ENCODE measurements at places on chromosomes 12 and 14.

DNA sequence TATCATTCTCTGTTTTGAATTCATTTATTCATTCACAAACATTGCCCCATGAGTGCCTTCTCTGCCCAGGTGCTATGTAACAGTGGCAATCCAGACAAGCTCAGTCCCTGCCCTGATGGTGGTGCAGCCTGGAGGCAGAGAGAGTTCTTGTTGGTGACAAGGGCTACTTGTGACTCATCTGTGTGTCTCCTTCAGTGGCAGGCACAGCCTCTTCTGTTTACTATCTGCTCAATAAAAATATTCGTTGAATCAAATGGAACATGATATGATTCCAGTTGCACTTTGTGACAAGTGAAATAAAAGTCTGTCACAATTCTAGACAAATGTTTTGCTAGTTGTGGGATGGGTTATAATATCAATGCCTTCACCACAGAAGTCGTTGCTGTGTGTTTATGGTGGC, 20.6 kb upstream of the CPM start:
- no peak for DNase-seq

DNA sequence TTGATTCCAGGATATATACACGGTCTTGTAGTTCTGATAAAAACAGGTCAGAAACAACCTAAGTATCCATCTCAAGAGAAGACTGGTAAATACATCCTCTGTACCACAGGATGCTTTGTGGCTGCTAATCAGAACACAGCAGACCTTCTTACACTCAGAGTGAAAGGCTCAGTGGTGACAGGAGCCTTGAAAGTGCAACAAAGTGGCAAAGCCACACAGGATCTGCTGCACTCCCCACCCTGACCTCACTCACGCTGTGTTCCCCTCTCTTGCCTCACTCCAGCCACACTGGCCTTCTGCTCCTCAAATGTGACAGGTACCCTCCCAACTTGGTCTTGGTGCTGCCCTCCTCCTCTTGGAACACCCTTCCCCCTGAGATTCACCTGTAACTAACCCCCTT, 98.1 kb upstream of the GRIP1 start:
- DNase-seq: no peak

DNA sequence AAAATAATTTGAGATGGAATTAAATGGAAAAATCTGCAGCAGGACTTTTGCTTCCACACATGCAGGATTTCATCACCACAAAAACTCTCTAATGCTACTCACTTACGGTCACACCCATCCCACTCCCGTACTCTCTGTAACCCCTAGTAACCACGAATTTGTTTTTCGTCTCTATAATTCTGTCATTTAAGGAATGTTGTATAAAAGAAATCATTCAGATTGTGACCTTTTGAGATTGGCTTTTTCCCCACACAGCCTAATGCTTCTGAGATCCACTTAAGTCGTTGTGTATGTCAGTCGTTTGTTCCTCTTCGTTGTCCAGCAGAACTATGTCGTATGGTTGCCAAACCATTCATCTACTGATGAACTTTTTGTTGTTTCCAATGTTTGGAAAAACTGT, 19.8 kb upstream of the PZP start:
- no peak for DNase-seq

- no peak for DNase-seq
Measured at GRCh38 chr14:92652413-92653151, 95.8 kb downstream of the LGMN start.

DNA sequence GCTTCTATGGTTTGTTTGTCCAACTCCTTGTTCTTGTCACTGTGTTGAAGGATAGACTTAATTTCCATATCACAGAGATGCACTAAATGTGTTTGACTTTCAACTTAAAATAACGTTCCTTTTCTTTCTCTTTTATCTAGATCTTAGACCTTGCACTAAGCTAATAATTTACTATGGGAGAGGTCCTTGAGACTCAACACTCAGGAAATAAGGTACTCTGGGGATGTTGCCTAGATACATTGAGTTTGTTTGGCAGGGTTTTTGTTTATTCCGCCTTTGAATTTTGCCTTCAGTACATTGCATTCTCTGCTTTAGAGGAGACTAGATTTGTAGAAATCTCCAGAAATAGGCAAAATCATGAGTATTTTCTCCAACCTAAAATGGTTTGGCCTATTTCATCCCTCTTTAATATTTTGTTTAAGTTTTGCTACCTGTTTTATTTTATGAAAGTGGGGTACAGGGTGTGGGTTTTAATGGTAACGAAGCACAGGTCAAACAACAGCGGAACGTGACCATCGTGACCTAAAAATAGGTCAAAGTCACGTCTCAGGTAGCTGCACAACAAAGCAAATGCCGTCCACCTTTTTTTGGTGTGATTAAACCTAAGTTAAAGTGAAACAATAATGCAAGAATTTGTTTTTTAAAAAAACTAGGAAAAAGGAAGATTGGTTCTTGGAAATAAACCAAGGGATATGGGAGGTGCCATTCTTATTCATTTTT, 115.3 kb upstream of the CPSF6 start:
- DNase-seq: no peak

DNA sequence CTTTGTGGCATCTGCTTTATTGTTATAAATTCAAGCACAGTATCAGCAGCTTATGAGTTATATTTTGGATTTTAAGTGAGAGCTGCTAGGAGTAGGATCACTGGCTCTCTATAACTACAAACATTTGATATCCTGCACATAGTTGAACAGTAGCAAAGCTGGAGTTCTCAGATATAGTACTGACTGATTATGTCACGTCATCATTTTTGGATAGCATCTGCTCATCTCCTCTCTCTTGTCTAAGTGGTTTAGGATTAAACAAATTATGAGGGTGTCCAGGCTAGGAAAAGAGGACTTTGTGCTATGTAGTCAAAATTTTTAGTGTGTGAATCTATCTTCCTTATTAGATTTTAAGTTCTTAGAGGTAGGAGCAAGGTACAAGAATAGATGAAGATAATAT, 18.4 kb downstream of the PPP4R4 start:
- no peak for DNase-seq

DNA sequence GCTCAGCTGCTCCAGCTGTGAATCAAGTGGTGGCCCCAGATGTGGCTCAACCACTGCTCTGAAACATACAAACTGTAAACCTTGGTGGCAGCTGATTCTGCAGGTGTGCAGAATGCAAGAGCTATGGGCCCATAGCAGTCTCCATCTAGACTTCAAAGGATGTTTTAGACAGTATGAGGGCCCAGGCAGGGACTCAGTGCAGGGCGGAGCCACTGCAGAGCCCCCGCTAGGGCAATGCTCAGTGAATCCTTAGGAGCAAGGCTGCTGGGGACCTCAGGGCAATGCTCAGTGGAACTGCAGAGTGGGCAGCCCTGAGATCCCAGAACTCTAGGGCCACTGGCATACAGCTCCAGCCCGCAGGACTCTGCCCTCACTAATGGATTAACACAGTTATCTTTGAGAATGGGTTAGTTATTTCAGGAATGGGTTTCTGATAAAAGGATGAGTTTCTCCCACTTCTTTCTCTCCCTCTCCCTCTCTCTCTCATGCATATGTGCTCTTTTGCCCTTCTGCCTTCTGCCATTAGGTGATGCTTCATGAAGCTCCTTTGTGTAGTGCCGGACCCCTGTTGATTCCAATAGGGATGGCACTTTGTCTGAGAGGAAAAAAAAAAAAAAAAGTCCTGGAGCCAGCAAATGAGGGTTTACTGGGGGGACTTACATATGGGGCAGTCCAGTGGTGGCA, 48.4 kb upstream of the JDP2 start:
- DNase-seq: no peak

DNA sequence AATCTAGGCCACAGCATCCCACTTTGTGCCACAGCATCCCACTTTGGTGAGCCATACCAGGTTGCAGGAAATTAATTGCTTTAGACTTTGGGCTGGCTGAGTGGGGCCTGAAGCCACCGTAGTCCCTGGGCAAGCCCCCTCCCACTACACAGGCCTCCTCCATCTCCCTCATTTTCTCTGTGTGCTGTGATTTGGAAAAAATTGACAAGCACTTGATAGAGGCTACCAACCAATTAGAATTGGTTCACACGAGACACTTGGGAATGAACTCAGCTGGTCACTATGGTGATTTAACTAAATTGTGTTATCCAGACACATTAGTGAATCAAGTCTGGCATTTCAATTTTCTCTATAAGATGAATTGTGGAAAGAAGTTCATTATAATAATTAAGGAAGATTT, 481.1 kb downstream of the DIO2 start:
- DNase-seq: no peak

DNA sequence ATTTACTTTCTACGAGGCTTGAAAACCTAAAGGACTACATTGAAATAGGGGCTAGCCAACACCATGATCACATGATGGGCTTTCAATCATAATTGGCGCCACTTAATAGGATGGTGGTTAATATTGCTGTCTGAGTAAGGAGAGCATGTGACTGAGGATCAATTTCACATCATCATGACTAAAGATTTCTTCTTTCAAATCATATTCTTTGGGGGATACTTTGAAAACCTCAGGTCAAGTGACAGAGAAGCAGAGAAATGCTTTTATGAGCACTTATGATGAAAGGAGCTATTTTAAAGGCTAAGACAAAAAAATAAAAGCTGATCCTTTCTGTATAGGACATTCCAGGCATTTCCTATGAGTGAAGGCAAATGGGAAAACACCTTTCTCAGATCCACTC, 42.9 kb upstream of the KRAS start:
- no peak for DNase-seq

DNA sequence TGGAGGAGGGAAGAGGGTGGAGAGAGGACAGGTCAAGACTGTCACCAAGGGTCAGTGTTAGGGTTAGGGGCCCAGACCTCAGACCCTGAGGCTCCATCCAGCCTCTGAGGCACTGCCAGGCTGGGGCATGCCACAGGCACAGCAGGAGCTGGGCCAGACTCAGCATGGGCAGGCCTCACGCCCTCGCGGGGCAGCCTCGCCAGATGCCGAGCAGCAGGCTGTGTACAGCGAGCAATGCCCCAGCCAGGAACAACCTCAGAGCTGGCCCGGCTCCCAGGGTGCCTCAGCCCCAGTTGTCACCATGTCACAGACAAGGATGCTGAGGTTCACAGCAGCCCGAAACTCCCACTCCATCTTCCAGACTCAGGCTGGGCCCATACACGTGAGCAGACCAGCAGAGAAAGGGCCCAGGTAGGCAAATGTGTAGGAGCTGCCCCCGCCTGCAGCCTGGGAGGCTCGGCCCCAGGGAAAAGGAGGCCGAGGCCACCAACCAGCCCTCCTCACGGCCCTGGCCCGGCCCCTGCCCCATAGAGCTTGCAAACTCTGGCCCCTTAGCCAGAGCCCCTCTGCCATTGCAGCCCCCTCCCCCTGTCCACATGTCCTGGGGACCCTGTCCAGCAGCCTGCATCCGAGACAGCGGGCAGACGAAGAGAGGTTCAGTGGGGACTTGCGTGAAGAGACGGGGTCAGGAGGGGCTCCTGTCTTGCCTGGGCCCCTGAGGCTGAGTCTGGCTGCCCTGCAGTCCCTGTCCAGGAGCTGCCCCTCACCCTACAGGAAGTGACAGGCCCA, 7.5 kb downstream of the C14orf180 start:
- DNase-seq: peak; percentile 29

DNA sequence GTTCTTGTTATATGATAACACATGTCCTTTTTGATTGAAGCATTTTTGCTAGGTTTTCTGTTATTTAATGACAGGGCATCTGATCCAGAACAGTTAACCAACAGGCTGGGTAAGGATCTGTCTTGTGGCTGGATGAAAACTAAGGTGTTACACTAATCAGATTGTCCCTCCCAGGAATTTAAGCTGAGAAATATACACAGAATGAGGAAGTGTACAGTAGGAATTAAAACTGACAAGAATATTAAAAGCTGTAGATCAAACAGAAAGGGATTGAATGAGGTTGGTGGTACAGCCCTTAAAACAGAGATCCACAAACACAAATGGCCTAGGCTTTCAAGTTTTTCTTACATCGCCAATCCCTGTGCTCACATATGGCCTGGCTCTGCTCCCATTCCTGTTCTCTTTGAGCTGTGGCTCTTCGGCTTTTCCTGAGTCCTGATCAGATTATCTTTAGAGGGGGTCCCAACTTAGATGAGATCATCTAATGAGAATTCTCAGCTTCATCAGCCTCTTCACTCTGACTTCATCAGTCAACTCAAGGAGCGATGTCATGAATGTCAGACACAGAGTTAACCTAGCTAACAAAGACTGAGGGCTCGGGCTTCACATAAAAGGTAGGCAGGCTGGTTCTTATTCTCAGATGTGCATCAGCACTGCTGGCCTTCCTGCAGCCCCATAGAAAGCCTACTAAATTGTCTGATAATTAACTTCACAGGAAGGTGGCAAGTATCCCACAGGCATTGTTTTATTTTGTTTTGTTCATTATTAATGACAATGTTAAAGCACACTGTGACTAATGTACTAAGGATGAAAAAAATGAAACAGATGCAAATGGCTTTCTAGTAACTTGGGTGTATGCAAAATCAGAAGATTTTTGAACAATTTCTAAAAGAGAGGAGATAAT, 11.4 kb downstream of the PYGL start:
- no peak for DNase-seq

DNA sequence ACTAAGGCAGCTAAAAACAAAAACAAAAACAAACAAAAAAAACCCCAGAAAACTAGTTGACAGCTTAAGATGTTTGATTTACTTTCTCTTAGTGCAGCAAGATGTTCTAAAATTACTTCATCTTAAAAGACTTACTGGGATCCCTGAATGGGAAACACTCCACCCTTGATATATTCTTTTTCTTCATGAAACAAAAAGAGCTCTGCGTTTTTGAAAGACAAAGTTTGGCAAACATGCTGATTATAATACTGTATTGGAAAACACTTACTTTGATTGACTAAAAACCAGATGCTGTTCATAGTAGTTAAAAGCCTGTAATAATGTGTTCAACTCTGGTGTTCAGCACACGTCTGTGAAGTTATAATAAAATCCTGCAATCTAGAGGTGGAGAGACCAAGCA, 136.8 kb downstream of the SRGAP1 start:
- DNase-seq: no peak

DNA sequence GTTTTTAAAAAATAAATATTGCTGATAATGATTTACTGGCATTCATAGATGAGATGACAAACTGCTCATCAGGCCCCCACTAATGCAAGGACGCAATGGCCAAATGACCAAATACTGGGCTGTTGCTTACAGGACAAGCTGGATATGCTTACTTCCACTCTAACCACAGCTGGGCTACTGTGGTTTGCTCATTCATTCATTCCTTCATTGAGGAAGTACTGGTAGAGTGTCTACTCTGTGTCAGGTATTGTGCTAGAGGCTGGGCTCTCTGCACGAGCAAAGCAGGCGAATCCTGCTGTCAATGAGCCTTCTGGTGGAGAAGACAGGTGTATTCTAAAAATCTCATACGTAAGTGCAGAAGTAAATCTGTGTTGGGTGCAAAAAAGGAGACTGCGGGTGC, 113.3 kb upstream of the SLC38A2 start:
- DNase-seq: no peak
